Hindlimb muscle (tissue), 1 donor: ENCODE measurements at places on chromosomes 4 and X.

DNA sequence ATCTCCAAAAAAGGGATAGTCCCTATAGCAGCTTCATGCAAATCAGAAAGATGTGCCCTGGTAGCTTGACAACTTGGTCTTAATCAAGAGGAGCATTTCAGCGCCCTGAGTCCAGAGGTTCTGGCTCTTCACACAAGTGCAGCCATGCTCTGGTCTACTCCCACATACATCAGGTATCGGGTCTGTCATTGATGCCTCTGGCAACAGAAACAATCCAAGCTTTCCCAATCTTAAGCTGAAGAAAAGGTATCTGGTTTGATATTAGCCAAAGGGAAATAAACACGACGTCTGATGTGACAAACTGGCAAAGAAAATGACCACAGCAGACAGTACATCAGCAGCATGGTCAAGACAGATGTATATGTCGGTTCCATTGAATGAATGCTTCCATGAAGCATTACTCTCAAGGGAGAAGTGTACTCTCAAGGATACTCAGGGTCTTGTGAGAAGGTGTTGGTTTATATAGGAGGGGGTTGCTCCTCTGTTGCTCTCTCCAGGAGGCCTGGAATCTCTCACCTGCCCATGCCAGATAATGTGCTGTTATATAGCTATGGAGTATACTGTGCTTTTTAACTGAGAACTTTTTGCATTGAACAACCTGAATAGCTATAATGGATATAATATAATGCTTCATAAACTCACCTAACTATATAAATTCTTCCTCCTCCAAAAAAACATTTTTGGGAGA lies 879.6 kb upstream of the PCDH10 start:
- DNase-seq = no peak

GRCh38 chr4:44462259-44462658 lies 13.7 kb upstream of the KCTD8 start:
- no peak for DNase-seq

- no peak for DNase-seq
Observed at GRCh38 chr4:26807330-26807729, 53.3 kb upstream of the STIM2 start.

- no peak for DNase-seq
Observed at GRCh38 chr4:127179256-127180087, 453.3 kb upstream of the INTU start.

DNA sequence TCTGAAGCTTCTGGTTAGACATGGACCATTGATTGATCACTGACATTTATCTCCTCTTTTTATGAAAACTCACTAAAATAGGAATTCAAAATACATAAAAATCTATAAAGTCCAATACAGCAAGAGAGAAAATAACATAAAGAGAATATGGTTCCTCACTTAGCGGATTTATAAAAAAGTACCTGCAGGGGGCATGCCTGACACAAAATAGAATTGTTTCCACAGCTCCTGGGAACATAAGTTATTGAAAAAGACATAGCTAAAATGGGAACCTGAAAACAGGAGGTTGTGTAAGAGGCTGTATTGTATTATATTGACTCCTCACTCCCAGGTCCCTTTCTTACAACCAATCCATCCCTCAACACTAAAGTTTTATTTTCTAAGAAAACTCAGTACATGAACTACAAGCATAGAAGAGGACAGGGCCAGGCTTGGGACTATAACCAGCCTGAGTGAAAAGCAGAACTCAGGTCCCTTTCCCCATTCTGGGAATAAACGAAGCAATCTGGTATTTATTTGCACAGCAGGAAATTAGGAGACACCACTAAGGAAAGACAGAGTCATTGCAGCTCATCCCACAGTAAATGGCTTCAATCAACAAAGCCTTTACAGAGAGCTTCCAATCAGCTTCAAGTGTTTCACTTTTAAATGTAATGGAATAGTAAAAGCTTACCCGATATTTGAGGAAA lies 121.1 kb upstream of the NDST4 start:
- peak; percentile 1 for DNase-seq

DNA sequence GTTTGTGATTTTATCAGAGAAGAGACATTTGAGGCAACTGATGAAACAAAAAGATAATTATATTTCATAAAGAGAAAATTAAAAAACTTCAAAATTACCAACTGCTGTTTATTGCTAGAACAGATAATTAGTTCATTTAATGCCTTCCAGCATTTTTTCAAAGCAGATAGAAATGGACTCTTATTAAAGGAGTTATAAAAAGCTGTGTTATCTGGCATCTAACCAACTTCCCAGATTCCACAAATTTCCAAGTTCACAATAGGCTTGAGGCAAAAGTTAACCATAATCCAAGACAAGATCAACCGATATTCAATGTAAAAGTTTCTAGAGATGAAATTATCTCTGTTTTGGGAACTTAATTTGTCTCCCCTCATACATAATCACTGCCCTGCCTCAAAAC lies 152.4 kb downstream of the TSPAN5 start:
- DNase-seq = no peak

DNA sequence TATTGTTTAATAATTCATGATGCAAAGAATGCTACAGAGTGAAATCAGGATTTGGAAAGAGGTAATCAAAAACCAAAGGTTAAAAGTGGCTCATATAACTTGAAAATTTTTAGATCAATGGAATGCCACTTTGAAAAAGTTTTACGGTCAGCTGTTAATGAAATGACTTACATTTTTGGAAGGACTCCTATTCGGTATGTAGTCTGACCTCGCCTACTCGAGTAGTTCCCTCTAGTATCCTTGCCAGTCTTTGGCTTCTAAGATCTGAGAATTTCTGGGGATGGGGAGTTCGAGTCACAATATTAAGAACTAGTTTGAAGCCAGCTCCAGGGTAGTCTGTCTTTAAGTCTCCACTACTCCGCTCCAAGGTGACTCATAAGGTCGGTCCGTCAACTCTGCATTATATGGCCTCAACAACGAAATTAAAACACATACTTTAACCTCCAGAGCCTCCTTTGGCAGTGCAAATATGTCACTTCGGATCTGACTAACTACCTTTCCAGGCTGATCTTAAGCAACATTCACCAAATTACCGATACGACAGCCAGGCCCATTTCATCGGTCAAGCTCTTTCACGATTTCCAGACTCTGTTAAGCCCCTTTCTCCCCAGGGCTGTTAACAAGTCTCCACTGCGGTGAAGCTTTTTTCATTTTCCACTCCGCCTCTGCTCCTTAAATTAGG lies 733 bp upstream of the NAA15 start:
- DNase-seq = no peak

DNA sequence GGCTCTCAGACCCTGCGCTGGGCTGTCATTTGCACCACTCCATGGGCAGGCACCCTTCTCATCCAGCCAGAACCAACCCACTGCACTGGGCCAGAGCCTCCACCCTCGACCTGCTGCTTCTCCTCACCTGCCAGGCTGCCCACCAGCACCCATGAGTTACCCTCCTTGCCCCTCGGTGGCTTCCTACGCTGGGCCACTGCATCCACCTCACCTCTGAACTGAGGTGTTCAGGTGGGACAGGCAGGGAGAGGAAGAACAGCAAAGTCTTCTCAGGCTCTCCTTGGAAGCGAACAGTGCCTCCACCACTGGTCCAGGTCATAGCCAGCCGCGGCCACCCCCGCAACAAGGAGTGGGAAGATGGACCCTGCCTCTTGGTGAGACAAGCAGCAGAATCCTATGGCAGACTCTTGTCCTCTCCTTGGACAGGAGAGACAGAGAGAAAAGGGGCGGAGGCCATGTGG lies 32.4 kb upstream of the HMX1 start:
- no peak for DNase-seq

DNA sequence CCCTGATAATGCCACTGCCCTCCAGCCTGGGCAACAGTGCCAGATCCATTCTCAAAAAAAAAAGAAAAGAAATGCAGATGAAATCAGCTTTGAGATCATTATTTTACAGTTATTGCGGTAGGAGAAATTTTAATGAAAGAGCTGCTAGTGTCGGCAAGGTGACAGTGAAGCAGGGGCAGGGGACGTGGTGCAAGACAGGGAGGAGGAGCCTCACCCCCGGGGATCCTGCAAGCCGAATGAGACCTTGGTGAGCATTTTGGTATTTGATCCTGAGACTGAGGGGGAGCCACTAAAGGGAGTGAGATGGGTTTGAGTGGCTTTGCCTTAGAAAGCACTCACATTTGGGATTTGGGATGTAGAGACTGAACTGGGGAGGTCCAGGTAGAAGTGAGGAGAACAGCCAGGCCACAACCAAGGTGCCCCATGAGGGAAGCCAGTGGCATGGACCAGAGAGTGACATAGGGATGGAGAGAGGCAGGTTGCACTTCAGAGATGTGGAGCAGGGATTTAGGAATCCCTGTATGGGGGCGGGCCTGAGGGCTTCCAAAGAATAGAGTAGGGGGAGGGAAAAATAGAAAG lies 23.6 kb downstream of the RBM10 start:
- DNase-seq = no peak

- DNase-seq = no peak
Observed at GRCh38 chr4:168908093-168908492, 102.0 kb downstream of the CBR4 start.

GRCh38 chr4:113673450-113673849 lies 88.1 kb downstream of the CAMK2D start:
- no peak for DNase-seq

- DNase-seq = no peak
Observed at GRCh38 chrX:27626066-27626465, 35.9 kb downstream of the DCAF8L2 start.

GRCh38 chrX:108833993-108834392 lies 97.6 kb upstream of the IRS4 start:
- DNase-seq = no peak

GRCh38 chrX:13092455-13092941 lies 48.1 kb upstream of the FAM9C start:
- no peak for DNase-seq

GRCh38 chrX:154484255-154485149 lies 1.9 kb downstream of the UBL4A start:
- DNase-seq = no peak

DNA sequence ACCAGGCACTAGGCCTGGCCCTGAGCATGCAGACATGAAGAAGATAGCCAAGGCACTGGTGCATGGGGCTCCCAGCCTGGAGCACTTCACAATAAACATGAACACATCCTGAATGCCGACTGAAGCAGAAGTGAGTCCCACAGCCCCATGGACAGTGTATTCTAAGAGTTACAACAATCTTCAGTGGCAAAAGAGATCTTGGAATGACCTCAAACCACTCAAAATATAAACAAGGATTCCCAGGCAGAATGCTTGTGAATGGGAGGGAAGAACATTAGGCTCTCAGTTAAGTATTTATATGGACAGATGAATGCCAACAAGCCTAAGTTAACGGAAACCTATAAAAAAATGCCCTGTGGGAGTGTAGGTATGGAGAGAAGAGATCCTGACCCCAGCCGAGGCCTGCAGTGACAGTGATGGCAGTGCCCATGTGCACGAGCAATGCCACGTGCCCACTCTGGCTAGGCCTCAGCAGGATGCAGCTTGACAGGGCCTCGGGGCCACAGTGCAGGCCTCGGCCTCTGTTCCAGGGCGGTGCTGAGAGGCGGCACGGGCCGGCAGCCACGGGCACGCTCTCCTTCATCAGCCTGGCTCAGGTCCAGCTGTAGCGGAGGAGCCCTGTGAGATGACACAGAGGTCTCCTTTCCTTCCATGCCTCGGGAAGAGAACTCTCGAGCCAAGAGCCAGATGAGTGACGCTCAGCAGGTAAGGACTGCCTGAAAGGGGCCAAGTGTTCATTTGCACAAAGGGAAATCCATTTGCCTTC lies 49.2 kb downstream of the IRF2 start:
- no peak for DNase-seq

DNA sequence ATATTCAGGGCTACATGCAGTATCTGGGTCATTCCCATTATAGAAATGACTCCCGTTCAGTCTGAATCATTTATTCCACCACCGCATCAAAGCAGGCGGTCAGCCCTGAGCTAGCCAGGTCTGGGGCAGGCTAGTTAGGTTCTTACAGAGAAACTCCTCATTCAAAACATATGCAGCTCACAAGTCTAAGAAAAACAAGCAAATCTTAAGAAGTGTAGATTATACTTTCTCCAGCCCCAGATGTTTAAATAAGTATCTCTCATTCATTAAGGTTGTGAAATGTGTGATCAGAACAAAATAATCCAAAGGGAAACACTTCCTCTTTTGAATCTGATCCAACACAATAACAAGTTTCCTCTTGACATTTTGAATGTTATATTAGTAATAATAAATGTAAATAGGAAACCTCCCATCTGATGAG lies 441.9 kb downstream of the INPP4B start:
- peak; percentile 63 for DNase-seq

- DNase-seq = no peak
Observed at GRCh38 chrX:34470507-34470906, 186.6 kb downstream of the TMEM47 start.

- DNase-seq = no peak
Observed at GRCh38 chrX:10633722-10634121, 13.3 kb upstream of the MID1 start.

GRCh38 chrX:123424546-123424945 lies 240.5 kb downstream of the GRIA3 start:
- no peak for DNase-seq

- peak; percentile 2 for DNase-seq
Observed at GRCh38 chrX:124860736-124861135, 458.9 kb upstream of the TEX13C start.

- peak; percentile 10 for DNase-seq
Observed at GRCh38 chr4:140052050-140052449, 101.9 kb downstream of the MAML3 start.

GRCh38 chrX:104567506-104567905 lies 1.5 kb downstream of the IL1RAPL2 start:
- DNase-seq = no peak

DNA sequence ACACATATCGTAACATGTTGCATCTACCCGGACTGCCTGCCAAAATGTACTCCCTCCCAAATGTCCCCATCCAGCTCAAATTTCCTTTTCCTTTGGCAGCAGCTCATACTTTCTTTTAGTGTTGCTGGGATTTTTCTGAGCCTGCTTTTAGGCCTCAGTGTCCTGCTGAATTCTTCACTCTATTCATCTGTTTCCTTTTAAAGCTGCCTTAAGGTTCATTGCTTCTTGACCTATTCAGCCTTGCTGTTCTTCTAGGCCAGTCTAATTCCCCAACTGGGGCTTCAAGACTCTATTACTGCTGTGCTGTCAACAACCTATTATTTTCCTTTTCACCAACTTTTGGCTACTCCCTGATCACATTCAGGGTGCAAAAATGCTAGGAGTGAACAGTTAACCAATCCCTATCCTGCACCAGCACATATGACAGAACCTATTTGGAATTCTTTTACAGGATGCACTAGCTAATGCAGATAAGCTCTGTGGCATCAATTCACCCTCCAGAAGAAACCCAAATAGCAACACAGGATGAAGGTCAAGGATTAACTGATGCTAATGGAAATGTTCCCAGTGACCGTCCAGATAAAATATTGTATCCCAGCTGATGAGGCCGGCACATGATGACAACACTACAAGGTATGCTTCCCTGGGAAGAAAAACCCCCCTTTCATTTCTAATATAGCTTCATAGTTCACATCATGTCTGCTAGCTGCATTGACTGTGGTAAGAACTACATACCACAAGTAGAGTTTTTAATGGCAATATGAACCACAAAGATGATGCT lies 114.7 kb upstream of the TTC29 start:
- DNase-seq = peak; percentile 64

DNA sequence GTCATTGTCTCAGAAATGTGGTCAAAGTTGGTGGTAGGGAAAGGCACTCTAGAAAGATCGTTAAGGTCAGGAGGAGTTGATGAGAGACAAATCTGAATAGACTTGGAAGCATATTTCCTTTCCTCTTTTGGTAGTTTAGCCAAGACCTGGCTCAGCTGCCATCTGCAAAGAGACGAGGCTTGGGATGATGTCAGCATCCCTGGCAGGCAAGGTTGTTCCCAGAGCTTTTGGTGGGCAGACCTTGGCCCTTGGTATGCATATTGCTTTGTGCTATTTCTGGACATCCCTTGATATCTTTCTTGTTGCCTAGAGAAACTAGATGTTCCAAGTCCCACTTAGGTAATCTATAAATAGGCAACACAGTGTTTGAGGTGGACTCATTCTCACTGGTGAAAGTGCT lies 82.4 kb upstream of the NAF1 start:
- DNase-seq = no peak
